ENCODE measurements at places on chromosomes 2 and 18. TPM values are rescaled to one million over a fixed set of nuclear protein-coding genes. Genes with fewer than 3 reads are reported as not detected.

The ALLC gene
- not detected for total RNA-seq

The HSBP1L1 gene
- 5.0 TPM for total RNA-seq

The RTKN gene
- 0.50 TPM for total RNA-seq

The POTEE gene
- 0.40 TPM for total RNA-seq

The SUPT7L gene
- total RNA-seq, result 34.8 TPM

The DSC3 gene
- not detected for total RNA-seq

The RAD51AP2 gene
- not detected for total RNA-seq

The ARPC2 gene
- 839 TPM for total RNA-seq

The HOXD4 gene
- total RNA-seq, result not detected

The NEB gene
- total RNA-seq, result 0.26 TPM

The SERPINB7 gene
- total RNA-seq, result not detected

The UGT1A10 gene
- total RNA-seq, result not detected

The SRD5A2 gene
- not detected for total RNA-seq

The FNDC4 gene
- not detected for total RNA-seq

The NCKAP5 gene
- total RNA-seq, result not detected

The ACYP2 gene
- 9.9 TPM for total RNA-seq

The LYG2 gene
- total RNA-seq, result not detected

The ANKRD36C gene
- total RNA-seq, result 132 TPM

The LIMS1 gene
- total RNA-seq, result 58.2 TPM

The HMSD gene
- 1.6 TPM for total RNA-seq

The POTEI gene
- total RNA-seq, result not detected

The ERFE gene
- total RNA-seq, result not detected

The TBR1 gene
- 0.05 TPM for total RNA-seq

The ICA1L gene
- 5.1 TPM for total RNA-seq

The ACOXL gene
- 0.96 TPM for total RNA-seq

The PRPF40A gene
- 127 TPM for total RNA-seq
